Right ventricle myocardium superior (tissue), 1 donor: ENCODE measurements at places on chromosomes 4 and X. TPM values are rescaled to one million over a fixed set of nuclear protein-coding genes. Genes with fewer than 3 reads are reported as not detected.

DNA sequence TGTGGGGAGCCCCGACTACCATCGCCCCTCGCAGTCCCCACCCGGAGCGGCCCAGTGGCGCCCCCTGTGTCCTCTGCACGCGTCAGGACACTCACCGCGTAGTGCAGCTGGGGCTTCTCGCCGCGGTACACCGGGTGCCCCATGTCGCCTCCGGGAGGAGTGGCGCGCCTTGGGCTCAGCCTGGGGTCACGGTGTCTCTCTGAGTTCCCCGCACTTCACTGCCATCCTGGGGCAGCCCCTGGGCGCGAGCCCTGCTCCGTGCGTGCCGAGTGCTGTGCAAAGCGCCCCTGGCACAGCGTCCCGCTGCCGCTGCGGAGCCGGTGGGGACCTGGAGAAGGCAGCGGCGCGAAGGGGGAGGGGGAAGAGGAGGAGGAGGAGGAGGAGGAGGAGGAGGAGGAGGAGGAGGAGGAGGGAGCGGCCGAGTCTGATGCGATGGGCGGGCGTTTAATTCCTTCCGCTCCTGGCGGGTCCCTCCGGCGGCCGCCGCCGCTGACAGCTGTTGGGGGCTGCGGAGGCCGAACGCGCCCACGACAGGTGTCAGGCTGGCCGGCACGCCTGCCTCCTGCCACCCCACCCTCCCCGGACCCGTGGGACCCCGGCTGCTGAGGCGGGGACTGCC lies 134.3 kb downstream of the AMELX start:
- peak; percentile 67 for DNase-seq

DNA sequence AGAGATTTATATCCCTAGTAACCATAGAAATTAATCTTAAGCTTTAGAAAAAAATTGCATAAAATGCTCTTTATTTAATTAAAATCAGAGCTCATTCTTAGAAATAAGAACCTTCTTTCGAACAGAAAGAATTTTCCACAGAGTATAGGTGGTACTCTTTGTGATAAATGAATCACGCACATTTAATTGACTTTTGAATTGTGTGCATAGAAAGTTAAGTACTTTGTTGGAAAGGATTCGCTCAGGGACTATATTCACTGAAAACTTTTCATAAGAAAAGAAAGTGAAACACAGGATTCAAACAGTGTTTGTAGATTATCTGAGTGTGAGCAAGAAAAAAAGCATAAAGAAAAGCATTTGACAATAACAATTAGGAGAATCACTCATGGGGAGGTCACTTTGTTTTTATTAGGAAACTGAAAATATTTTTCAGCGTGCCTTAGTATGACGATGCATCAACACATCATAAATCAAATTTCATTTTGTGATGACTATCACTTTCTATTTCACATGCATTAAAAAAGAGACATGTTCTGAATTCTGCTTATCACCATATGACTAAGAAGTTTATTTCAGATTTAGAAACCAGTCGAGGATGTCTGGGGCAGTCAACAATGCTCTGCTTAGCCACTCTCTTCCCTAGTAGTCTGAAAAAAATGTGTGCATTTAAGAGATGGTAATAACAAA lies 49.5 kb downstream of the STX18 start:
- DNase-seq: no peak

DNA sequence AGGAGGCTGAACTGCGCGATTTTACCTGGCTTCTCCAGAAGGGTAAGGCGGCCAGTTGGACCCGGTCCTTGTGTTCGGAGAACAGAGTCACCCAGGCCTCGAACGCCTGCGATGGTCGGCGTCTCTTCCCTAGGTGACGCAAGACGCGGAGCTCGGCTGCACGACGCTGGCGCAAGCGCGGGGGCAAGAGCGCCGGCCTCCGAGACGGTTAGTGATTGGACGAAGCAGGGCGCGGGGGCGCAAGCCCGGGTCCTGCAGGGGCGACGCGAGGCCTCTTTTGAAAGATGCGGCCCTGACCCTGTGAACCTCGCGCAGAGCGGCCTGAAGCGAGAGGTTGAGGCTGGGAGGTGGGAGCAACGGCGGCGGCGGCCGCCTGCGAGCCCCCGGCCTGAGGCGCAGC lies 428 bp downstream of the ADAD1 start:
- DNase-seq: no peak

DNA sequence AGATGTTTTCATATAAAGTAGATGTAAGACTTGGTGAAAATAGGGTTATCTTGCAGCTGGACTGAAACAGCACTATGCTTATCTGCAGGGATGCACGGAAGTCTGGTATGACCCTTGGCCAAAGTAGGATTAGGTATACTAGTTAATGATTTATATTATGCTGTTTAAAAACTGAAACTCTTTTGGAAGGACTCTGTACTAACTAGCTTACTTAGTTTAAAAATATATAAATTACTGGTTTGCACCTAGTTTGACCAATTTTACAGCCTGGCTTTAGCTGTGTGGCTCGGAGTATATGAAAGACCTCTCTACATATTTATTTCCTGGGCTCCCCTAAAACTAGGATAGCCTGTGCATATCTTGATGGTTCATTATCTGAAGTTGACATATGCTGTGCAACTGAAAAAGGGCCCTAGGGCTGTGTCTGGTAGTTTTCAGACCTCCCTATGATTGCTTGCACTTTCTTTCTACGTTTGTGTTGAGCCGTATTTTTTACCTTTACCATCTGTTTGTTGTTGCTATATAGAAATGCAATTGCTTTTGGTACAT lies 89.2 kb downstream of the TMEM144 start:
- no peak for DNase-seq

GRCh38 chr4:81424816-81425755 lies 46.6 kb downstream of the RASGEF1B start:
- no peak for DNase-seq

GRCh38 chr4:105641845-105642244 lies 66.6 kb downstream of the INTS12 start:
- DNase-seq: no peak

- DNase-seq: no peak
These were observed 885.0 kb upstream of the EPHA5 start for GRCh38 chr4:66555301-66555700.

GRCh38 chrX:108772549-108772948 lies 36.2 kb upstream of the IRS4 start:
- DNase-seq: no peak

DNA sequence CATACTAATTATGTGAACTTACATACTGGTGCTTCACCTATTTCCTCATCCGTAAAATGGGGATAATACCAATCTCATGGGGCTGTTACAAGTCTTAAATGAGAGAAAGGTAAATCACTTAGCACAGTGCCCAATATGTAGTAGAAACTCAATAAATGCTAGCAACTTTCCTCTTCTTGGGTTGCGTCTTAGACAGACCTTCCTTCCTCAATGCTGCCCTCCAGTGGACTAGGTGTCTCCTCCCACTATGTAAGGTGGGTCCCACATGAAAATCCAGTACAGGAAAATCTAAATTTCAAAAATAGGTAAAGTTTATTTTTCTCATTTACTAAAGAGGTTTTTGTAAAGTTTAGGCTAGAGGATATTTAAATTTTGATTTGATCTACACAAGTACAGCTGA lies 20.6 kb downstream of the ZDHHC9 start:
- DNase-seq: no peak

The GAB3 gene
- 11.9 TPM for total RNA-seq

The TKTL2 gene
- total RNA-seq: not detected

The TMEM255A gene
- total RNA-seq: 1.1 TPM

The SSX4 gene
- total RNA-seq: not detected
